Transverse colon (tissue), 4 donors: ENCODE measurements at places on chromosomes 2 and 18. TPM values are rescaled to one million over a fixed set of nuclear protein-coding genes. Genes with fewer than 3 reads are reported as not detected.

Gene C2orf76
- not detected for total RNA-seq

DNA sequence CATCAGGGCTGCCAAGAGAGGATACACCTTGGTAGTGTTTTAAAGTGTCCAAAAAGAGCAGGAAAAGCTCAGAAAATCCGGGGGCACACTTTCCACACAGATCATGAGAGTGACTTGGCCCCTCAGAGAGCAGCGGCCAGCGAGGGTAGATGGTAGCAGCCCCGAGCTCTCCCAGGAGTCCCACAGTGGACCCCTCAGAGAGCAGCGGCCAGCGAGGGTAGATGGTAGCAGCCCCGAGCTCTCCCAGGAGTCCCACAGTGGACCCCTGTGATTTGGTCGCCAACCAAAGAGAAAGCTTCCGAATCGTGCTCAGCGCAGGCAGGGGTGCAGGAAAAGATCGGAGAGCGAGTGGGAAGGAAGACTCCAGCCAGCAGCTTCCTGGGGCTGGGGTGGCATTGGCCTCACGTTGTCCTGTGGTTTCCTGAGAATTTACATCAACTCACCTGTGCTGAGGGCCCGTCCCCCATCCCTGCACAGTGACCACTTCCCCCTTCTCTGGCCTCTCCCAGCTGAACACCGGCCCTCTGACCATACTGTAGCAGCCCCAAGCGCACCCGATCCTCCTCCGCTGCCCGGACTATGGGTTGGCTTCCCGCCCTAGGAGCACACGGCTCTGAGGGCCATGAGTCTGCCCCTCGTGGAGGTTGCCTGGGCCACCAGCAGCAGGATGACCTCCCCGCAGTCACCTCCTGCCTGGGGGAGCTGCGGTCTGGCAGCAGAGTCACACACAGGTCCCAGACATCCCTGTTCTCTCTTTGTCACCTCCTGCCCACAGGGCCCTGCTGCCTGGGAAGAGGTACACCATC, 33.7 kb downstream of the MTERF4 start:
- DNase-seq: no peak

GRCh38 chr2:15642011-15642814, 50.5 kb downstream of the DDX1 start:
- no peak for DNase-seq

- DNase-seq: no peak
Observed at GRCh38 chr2:116490511-116491145, 1323.9 kb upstream of the DDX18 start.

- no peak for DNase-seq
Observed at GRCh38 chr2:45728458-45728942, 77.0 kb downstream of the PRKCE start.

DNA sequence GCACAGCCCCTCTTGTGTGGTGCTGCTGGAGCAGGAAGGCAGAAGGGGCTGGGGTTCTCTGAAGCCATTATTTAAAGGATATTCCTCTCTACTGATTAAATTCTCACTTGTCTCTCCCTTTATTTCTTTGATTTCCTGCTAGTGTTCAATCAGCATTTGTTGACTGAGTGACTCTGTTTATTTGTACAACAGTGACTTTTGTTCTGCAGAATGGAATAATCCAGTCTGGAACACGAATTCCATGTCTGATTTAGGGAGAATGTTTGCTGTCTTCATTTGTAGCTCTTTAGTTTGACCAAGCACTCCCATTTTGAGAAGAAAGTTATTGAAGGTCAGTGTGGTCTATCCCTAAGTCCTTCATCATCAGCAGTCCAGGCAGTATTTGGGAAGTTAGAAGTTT, 141.2 kb downstream of the SETBP1 start:
- no peak for DNase-seq

Gene ADRA2B
- not detected for total RNA-seq

DNA sequence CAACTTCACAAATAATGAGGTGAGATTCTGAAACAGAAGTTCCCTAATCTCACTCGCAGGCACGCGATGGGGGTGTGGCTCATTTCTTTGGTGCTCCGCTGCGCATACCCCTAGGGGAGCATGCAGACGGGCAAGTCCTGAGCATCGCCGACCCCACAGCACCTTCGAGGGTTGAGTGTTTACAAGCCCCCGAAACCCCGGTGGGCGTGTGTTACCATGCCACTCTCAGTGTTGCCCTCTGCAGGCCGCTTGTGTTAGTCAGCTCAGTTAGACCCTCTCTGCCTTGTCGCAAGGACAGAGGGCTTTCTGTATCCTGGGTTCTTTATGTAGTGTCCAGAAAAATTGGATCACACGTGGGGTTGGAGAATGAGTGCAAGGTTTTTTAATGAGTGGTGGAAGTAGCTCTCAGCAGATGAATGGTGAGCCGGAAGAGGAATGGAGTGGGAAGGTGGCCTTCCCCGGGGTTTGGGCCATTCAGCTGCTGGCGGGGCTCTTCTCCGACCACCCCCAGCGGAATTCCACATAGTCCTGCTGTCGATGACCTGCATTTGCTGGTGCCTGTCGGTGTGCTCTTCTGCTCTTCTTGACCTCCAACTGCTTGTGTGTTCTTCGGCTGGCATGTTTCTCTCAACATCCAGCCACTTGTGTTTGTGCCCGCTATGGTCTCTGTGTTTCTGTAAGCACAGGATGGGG, 191.3 kb downstream of the RPRM start:
- DNase-seq: no peak

DNA sequence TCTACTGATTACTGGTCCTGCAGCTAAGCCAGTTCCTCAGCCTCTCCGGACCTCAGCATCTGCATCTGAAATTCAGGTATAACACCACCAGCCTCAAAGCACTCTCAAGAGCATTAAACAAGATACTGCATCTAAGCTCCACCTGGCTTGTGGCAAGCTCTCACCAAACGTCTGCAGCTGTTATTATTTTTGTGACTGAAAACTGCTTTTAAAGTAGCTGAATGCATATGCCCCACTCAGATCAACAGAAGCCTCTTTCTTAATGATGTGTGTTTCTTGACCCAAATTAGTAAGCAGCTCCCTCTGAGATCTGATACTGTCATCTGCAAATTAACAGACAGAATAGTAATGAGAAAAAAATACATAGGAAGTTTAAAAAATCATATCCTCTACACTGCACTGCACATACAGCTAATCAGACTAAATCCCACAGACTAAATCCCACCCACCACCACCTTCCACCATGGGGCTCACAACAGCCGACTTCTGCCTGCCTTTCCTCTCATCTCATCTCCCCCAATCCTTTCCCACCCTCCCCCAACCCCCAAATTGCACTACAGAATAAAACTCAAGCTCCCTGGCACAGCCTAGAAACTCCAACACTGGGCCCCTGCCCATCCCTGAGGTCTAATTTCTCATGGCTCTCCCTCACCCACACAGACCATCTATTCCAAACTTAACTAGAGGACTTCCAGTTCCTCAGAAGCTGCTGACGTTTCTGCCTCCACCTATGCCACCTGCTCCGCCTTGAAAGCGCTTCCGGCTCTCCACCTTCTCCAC, 52.9 kb downstream of the TMEM163 start:
- DNase-seq: no peak

Gene MYO1B
- 36.0 TPM for total RNA-seq

- DNase-seq: no peak
Observed at GRCh38 chr2:168666339-168666738, 136.1 kb upstream of the NOSTRIN start.

GRCh38 chr2:49972699-49973098, 818.4 kb upstream of the FSHR start:
- DNase-seq: no peak

Gene MAP3K19
- not detected for total RNA-seq

- no peak for DNase-seq
Observed at GRCh38 chr2:218296847-218297246, 4.5 kb upstream of the TMBIM1 start.

Gene EPB41L5
- total RNA-seq: 36.5 TPM

- no peak for DNase-seq
Observed at GRCh38 chr2:17051538-17051937, 385.9 kb upstream of the CYRIA start.

- no peak for DNase-seq
Observed at GRCh38 chr2:118176601-118177000, 88.3 kb downstream of the INSIG2 start.

- no peak for DNase-seq
Observed at GRCh38 chr18:51437280-51438271, 240.1 kb upstream of the MEX3C start.

Gene SLC11A1
- 2.6 TPM for total RNA-seq

DNA sequence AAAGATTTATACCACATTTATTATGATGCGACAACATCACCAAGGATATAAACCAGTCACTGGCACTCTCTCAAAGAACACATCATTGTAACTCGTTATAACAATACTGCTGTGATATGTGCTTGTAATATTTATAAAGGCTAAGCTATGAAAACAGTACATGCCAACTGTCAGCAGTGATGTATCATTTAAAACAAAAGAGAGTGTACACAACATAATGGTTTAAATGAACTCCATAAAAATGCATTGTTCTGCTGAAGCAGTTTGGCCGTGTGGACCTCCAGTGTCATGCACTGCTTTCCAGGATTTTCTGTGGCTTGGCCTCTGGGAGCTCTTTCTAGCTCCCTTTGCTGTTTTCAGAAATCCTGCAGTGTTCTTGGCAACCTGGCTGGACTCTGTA, 215.6 kb downstream of the MTX2 start:
- DNase-seq: no peak

Gene GBX2
- not detected for total RNA-seq

Gene REG3A
- total RNA-seq: not detected

DNA sequence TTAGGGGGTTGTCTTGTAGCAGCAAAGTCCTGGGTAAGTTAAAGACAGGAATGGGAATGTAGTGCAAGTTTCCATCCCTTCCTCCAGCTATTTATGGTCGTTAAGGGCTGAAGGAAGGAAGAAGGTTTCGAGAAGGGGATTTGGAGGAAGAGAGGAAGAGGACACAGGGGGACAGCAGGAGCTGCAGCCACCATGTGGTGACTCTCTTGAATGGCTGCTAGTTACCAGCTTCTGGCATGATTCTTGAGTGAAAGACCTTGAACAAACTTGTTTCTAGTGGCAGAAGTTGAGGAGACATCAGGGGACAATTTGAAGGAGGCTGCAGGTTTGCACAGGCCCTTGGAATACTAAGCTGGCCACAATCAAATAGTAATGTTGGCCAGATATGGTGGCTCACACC, 116.6 kb downstream of the MTX2 start:
- no peak for DNase-seq
